ENCODE measurements at places on chromosomes 5 and 9. TPM values are rescaled to one million over a fixed set of nuclear protein-coding genes. Genes with fewer than 3 reads are reported as not detected.

DNA sequence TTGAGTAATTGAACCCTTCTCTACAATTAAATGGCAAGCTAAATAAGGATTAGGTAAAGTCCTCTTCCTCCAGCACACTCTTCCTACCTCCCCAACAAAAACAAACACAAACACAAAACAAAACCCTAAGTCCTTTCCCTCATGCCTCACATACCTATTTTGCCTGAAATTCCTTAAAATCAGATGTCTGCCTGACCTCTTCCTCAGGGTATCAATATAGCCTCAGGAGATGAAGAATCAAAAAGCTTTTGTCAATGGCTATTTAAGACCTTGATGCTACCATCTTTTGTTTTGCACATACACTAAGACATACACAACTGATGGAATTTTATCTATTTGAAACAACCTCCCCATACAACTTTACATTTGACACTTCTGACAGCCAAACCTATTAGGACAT lies 75.1 kb downstream of the TUSC1 start:
- no peak for DNase-seq

DNA sequence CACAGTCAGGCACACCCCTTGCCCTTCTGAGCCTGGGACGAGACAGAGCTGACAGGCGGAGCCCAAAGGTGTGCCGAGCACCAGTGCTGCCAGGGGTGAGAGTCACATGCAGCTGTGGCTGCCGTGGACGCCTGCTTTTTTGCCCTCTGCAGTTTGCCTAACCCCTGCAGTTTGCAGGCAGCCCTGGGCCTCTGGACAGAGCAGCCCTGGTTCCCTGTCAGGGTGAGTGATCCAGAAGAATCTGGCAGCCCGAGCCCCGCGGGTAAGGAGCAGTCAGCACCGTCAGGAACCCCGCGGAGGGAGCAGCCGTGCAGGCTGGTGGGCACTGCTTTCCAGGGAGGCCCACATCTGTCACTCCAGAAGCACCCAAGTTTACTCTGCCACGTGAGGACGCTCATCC lies 30.3 kb downstream of the CEP72 start:
- DNase-seq = no peak

DNA sequence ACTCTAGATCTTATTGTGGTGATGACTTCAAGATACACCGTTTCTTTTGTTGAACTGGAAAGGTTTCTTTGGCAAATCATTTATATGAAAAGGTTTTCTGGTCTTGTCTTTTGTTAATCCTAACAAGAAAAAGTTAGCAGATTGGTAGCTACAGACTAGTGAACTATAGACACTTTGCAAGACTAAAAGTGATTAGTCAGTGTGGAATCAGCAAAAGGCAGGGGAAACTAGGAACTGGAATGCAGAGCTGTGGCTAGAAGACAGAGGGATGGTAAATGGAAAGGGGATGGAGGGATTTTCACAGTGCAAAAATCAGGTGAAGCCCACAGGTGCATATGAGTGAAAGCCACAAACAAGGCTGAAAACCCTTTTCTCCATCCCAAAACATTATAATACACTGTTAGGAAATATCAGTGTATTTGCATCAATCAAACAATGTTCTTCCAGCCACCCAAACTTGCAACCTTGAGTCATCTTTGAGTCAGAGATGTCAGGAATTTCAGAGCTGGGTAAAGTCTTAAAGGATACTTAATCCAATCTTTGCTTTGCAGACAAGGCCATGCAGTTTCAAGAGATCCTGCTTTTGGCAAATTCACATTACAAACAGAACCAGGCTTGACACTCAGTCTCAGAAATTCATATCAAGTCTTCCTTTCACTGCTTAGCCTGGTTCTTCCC lies 52.7 kb downstream of the PLK2 start:
- DNase-seq = no peak

DNA sequence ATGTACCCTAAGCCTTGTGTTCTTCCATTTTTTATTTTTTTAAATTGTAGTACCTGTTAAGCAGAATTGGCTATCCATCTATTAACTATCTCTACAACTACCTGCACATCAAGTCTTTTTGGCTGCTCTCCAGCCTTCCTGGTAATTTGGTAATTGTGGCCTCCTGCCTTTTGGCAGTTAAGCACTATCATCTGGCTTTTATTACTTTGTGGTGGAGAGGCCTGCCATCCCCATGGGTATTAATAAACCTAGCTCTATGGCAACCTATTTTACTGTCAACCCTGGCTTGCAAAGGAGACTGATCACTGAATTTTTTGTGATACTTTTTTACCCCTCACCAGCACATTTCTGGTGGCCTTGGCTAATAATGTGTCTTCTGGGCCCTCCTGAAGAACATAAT lies 20.5 kb downstream of the SELENOP start:
- DNase-seq = no peak

GRCh38 chr5:169717288-169717687 lies 80.2 kb downstream of the DOCK2 start:
- DNase-seq = no peak

DNA sequence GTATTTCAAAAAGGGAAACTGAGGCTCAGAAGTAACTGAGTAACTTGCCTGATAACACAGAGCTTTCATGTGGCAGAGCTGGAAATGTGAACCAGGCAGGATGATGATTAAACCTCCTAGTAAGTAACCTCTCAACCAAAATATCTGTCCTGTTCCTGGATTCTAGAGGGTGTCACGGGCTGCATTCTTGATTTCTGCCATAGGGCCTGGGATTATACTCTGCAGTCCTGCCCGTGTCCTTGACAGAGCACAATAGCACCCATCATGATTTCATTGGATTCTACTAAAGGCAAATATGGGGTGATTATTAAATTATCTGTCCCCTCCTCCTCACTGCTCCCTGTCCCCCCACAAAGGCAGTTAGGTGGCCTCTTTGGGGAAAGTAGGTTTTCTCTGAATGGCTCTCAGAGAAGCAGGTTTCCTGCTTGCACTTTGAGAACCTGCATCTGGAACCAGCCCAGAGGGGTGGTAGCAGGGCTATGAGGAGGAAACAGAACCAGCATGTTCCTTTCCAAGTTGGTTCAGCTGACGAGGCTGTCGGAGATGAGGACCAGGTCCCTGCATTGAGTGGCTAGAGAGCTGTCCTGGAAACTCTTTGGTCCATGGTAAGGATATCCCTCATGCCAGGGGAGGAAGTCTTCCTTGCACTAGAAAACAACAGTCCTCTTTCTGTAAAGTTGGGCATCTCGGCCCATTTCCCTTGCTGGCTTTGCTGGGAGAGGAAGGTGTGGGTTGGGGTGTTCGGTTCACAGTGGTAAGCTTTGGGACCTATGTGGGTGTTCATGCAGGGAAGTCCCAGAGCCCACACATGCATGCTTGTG lies 36.6 kb downstream of the PPARGC1B start:
- DNase-seq = no peak

- DNase-seq = no peak
Measured at GRCh38 chr5:20114526-20114925, 126.5 kb upstream of the CDH18 start.

DNA sequence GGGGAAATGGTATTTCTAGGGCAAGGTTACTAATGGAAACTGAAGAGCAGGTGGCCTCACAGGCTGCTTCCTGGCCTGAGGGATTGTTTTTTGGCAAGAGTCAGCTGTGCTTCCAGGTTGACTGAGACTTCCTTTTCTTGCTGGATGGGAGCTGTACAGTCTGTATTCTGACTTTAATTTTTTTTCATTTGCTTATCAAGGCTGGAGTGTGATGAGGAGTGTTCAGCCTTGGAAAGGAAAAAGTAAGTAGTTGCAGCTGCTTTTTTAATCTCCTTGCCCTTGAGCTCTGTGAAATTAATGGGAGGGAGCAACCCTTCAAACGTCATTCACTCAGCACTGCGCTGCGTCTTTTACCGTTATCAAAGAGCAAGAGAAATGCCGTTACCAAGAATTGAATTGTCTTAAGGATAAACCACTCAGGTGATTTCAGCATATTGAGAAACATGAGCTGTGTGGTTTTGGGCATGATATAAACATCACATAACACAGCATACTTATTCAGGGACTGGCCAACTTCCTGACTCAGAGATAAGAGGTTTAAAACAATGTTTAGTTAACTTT lies 47.6 kb downstream of the AQP7 start:
- DNase-seq = no peak

Gene PCDHGC4
- polyA plus RNA-seq = 0.05 TPM

GRCh38 chr9:86975606-86976005 lies 28.3 kb upstream of the GAS1 start:
- no peak for DNase-seq

DNA sequence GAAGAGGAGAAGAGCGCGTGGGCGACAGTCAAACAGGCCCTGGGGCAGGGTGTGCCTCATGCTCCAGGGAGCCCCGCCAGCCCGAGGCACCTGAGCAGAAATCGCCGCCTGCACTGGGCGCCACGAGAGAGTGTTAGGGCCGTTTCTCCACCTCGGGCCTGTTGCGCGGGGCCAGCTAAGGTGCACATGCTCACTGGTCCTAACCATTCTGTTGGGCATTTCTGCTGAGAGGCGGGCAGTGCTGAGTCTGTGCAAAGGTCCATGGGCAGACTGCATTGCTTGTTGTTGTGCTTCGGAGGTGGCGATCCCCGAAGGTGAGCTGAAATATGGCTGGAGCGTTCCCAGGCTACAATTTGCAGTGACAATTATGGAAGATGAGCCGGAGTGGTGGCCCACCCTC lies 367.8 kb upstream of the SPATA31A5 start:
- no peak for DNase-seq

Gene OTULINL
- polyA plus RNA-seq = 9.1 TPM

Gene SV2C
- 0.27 TPM for polyA plus RNA-seq

Gene C5orf34
- 5.3 TPM for polyA plus RNA-seq

GRCh38 chr5:149221326-149221725 lies 50.3 kb upstream of the AFAP1L1 start:
- no peak for DNase-seq

- DNase-seq = no peak
Measured at GRCh38 chr9:6787793-6788161, 30.0 kb downstream of the KDM4C start.

DNA sequence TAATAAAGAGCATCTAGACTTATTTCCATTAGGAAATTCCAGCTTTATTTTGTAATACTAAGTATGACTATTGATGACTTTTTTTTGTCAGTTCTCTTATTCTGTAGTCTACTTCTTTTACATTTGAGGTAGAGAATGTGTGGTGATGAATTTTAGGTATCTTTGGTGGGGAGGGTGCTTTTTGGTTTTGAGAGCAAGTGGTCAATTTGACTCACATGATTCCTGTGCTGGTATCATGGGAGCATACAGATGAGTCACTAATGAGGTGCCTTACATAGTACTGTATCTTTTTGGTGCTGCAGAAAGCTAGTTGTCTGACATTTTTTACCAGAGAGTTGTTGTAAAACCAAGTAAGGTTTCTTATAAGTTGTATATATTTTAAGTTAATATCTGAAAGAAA lies 35.3 kb downstream of the ERBIN start:
- DNase-seq = no peak

GRCh38 chr5:157670662-157671591 lies at the start of gene C5orf52:
TSS of gene C5orf52 (plus strand) at chr5:157671533. CDS start at chr5:157671615, 82 bp downstream.
- no peak for DNase-seq

Gene NME5
- polyA plus RNA-seq = 4.3 TPM

DNA sequence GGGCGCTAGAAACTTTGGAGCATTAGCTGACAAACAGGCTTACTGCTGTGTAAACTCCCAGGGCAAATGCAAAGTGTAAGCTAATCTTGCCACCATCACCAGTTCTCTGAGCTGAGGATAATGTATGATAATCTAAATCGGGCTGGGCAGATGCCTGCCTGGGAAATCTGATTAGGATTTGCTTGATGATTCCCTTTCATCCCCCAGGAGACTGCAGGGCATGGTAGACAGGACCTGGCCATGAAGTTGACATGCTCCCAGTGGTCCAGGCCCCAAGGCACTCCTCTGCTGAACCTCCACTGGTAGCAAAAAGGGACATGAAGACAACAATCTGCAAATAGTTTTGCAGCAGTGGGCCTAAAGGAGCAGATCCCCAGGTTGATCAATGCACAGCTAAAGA lies 317.5 kb downstream of the SPOCK1 start:
- no peak for DNase-seq

Gene PCDHGA9
- polyA plus RNA-seq = 0.75 TPM

All from thymus (tissue), 14 donors.